ENCODE measurements at places on chromosomes 6 and 20.

DNA sequence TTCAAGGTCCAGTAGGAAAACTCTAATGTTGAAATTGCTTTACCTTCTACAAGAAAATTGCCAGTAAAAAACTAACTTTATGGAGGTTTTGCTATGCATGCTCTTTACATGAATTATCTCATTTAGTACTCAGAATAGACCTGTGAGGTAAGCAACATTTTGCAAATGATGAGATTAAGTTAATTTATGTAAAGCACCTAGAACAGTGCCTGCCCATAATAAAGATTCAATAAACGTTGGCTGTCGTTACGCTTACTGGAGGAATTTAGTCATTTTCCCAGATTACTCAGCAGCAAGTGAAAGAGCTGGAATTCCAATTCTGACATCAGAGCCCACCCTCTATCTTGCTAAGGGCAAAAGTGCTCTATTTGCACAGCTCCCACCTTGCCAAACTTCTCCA, 69.4 kb upstream of the ARID1B start:
- DNase-seq = no peak

DNA sequence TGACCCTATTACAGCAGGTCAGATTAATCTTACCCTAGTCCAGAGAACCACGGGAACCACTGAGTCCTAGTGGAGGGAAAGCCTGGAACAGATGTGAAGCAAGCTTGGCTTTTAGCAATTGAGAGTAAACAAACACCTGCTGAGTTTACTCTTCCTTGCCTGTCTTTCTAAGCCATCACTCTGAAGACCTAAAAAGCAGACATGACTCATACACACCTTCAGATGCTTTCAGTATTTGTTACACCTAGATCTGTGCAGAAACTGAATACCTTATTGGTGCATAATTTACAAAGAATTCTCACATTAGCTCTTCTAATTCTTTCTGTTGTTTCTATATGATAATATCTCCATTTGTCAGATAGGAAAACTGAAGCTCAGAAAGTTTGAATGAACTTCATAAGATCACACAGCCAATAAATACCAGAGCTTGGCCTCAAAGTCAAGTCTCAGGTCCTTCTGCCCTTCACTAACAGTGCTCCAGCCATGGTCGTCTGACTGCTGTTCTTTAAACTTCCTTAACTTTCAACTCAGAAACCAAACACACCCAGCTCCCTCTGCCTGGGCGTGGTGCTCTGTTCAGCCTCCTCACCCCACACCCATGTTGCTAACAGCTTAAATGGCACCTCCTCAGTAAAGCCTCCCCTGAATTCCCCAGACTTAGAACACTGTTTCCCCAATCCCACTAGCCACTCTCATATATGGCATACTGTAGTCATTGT, 8.6 kb upstream of the GABBR1 start:
- no peak for DNase-seq

- no peak for DNase-seq
Observed at GRCh38 chr6:165805636-165806035, 142.6 kb upstream of the PDE10A start.

DNA sequence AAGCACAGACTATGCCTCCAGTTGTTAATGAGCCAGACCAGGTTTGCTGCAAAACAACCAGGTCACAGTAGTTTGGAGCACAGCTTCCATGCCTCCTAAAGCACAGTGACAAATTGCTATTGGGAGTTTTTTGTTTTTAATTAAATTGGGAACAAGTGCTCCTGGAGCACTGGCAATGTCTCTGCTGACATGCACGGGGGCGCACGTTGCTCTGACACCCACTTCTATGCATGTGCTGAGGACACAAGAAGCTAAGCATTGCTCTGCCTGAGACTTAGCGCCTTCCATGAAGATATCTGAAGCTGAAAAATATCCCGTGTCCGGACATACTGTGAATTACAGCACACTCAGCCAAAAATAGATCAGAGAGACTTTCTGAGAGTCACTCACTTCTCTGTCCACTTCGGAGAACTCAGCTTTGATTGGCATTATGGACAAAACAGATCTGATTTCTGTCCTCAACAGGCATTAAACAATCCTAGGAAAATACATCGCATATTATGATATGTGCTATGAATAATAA, 18.6 kb upstream of the GGTLC1 start:
- DNase-seq = no peak

DNA sequence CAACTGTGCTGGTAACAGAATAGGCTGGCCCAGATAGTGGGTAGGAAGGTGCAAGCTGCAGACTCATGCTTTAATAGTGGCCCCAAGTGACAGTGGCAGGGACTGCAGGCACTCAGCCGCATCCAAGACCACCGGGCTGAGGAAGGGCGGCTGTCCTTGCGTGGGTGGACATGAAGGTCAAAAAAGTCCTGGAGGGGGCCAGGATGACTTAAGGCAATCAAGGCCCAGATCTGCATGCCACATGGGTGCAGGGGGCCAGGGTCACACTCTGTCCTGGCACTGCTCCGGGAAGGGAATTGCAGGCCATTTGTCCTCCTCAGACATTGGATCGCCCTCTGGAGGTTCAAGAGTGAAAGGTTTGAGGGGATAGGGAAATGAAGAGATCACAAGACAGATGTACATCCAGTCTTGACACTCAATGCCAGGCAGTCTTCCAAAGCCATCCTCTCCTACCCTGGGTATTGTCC, 10.4 kb upstream of the VNN2 start:
- DNase-seq = no peak

DNA sequence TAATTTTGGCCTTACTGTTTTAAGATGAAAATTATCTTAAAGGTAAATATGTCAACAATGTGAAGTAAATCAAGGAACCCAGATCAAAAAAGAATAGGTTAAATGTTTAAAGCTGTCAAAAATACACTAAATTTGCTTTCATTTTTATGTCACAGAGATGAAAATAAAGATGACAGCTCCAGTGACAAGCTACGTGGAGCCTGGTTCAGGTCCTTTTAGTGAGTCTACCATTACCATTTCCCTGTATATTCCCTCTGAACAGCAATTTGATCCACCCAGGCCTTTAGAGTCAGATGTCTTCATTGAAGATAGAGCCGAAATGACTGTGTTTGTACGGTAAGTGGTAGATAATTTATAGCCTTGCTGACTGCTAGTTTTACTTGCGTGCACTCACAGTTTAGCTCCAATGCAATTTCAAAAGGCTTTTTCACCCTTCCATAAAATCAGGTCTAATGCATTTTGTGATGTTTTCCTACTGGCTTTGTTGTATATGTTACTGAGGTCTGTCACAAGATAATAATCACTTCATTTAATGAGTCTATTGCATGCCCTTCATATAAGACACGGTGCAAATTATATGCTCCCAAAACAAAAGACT, 1.9 kb downstream of the HEBP2 start:
- no peak for DNase-seq

DNA sequence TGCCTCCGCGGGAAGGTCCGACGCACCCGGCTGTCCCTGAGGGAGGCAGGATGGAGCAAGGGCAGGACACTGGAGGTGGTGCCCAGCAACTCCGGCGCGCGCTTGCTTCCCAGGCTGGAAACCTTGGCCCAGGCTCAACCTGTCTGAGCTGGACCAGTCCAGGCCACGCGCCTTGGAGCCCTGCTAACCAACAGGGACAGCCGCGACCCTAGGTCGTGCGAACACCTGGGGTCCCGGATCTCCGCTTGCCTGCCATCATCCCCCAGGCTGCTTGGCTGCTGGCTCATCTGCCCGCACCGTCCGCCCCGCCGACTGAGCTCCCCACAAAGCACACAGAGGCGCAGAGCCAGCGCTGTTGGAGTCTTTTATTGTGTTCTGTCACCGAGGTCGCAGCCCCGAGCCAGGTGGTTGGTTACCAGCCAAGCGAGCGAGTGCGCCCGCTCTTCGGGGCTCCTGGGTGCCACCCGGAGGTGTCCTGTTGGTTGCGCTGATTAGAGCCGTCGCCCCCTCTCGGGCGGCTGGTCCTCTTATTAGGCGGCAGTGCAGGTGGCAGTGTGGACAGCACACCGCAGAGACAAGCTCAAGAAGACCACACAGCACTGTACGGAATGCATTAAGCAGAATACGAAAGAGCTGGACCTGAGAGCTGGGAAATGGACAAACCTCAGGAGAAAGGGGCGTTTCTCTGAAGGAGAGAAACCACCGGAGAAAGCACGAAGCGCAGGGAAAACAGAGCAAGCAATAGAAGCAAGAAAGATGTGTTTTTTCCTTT, 3.8 kb downstream of the COL12A1 start:
- no peak for DNase-seq

DNA sequence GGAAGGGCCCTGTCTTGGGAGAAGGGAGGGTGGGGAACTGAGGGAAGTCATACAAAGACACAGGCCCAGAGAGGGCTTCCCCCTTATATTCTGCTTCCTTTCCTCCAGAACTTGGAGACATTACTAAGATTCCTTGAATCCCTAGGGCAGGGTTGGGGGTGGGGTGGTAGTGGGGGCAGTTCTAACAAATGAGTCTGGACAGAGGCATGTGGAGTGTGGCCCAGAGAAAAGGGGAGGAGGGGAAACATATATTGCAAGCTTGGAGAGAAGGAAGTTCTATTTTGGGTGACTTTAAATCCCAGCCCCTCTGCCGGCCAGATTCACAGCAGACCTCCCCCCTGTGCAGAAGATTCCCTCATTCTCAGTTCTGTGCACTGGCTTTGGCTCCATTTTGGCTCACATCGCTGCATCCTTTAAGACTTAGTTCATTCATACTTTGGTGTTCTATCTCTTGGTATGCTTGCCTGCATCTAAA, 43.7 kb downstream of the DAAM2 start:
- DNase-seq = no peak

GRCh38 chr6:132785936-132786335, 12.5 kb downstream of the SLC18B1 start:
- DNase-seq = no peak

- no peak for DNase-seq
Observed at GRCh38 chr6:129695373-129696027, 14.5 kb downstream of the ARHGAP18 start.

GRCh38 chr6:133621751-133622150, 267.2 kb upstream of the TCF21 start:
- no peak for DNase-seq

- no peak for DNase-seq
Observed at GRCh38 chr20:61938839-61939690, 126.6 kb downstream of the TAF4 start.

GRCh38 chr6:11618533-11618932, 81.0 kb downstream of the TMEM170B start:
- DNase-seq = no peak

- no peak for DNase-seq
Observed at GRCh38 chr6:87716928-87717614, 15.0 kb upstream of the AKIRIN2 start.

GRCh38 chr6:27825025-27825793, 87.0 kb downstream of the OR2B2 start:
- DNase-seq = no peak

- DNase-seq = no peak
Observed at GRCh38 chr6:2186516-2186915, 58.9 kb downstream of the GMDS start.

DNA sequence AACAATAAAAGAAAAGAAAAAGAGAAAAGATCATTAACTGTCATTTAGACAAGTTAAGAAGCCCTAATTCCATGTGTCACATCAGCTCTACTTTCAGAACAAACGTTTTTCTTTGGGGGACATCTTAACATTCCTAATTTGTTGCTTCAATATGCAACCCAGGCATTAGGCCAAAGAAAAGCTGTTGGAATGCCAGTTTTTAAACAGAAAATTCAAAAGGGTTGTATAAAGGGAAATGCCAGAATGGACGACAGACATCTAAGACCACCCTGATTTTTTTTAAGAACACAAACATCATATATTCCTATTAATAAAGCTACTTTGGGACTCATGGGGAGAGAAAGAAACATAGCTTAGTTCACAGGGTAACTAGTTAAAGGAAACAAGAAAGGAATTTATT, 315.0 kb downstream of the GMDS start:
- no peak for DNase-seq

GRCh38 chr20:34693414-34693813, 10.7 kb upstream of the TP53INP2 start:
- DNase-seq = no peak

- DNase-seq = no peak
Observed at GRCh38 chr6:15501826-15502445, 160.9 kb downstream of the DTNBP1 start.

GRCh38 chr6:56345376-56345995, 98.1 kb upstream of the COL21A1 start:
- DNase-seq = no peak

DNA sequence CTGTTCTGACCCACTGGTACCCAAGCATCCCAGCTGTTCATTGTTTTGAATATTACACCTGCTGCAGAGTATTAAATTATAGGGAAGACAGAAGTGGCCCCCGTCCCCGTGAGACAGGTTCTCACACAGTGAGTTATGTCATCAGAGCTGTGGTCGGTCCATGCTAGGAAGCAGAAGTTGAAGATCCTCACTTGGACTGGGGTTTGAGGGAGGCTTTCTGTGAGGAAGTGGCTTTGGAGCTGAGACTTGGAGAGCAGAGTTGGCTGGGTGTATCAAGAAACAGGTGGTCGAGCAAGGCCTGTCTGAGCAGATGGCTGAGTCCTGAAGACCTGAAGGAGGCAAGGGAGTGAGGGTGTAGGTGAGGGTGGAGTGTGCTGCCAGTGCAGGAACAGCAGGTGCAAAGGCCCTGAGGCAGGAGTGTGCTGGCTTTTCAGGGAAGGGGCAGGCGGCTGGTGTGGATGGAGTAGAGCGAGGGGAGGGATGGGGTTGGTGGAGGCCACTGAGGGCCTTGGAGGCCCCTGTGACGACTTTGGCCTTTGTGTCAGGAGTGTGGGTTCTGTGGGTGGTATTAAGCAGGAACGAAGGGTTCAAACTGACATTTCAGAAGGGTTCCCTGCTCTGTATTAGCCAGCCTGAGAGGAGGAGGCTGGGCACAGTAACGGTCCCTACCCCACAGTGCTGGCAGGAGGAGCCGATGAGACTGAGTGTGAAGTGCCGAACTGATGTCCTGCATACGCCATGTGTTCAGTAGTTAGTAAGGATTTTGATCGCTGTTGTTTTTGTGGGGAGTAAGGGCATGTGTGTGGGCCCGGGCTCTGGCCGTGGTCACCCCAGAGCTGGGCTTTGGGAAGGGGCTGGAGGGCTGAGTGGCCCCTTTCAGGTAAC, 11.8 kb downstream of the SRC start:
- no peak for DNase-seq

GRCh38 chr6:43768983-43769525, 957 bp upstream of the VEGFA start:
- DNase-seq = no peak
